CD4-positive, alpha-beta T cell treated with Interleukin-21 for 1 hour (primary cell): ENCODE measurements at places on chromosomes 12 and 14.
A peak's percentile ranks its signal among the peaks of the same experiment; 100 is the strongest.

- no peak for DNase-seq
Measured at GRCh38 chr14:69133206-69134125, 19.5 kb downstream of the DCAF5 start.

DNA sequence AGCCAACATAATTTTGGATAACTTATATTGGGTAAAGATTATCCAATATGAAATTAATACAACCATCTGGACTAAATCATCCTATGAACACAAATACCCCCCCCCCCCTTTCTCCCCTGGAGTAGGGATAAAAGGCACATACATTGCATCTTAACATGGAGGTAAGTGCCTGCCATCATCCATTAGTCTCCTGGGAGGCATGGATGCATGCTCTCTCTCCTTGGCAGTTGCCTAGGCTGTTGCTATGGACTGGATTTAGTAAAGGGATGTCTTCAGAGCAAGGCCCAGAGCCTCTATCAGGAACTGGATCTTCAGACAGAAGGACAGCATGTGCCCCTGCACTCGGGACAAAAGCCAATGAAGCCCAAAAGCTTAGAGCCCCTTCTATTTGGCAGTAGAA lies 40.6 kb downstream of the SMOC1 start:
- DNase-seq, result no peak

DNA sequence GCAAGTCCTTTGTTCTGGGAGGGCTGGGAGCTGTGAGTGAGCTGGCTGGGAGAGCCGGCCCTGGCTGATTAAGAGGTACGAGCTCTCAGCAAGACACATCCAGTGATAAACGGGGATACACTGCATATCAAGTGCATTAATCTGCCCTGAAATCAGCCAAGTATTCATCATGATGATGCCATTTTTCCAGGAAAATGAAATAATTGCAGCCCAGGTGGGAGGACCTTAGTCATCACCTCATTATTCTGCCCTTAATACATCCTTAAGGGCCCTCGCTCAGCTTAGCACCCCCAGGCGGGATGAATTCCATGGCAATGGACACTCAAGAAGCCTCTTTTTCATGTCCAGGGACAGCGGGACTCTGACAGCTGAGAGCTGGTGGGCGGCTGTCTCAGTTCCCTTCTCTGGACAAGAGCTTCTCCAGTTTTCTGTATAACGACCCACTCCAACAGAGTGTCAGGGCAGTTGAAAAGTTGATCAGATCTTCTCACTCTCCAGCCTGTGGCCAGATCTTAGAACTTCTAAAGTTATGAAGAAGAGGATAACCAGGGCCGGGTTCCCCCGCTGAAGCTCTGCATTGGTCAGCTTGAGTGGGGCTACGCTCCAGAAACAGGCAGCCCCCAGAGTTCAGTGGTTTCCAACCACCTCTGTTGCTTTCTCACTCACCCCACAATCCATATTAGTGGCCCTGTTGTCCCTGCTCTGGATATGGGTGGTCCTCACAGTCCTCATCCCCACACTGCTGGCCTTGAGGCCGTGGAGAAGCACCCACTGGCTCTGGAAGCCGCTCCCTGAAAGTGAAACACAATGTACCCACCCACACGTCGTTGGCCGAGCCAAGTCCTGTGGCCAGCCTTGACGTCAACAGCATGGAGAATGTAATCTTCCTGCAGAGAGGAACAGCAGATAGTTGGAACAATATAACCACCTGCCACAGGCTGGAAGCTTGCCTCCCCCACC lies 306.2 kb upstream of the DIO3 start:
- DNase-seq, result no peak

- no peak for DNase-seq
Measured at GRCh38 chr12:112808156-112808555, 16.6 kb downstream of the RPH3A start.

DNA sequence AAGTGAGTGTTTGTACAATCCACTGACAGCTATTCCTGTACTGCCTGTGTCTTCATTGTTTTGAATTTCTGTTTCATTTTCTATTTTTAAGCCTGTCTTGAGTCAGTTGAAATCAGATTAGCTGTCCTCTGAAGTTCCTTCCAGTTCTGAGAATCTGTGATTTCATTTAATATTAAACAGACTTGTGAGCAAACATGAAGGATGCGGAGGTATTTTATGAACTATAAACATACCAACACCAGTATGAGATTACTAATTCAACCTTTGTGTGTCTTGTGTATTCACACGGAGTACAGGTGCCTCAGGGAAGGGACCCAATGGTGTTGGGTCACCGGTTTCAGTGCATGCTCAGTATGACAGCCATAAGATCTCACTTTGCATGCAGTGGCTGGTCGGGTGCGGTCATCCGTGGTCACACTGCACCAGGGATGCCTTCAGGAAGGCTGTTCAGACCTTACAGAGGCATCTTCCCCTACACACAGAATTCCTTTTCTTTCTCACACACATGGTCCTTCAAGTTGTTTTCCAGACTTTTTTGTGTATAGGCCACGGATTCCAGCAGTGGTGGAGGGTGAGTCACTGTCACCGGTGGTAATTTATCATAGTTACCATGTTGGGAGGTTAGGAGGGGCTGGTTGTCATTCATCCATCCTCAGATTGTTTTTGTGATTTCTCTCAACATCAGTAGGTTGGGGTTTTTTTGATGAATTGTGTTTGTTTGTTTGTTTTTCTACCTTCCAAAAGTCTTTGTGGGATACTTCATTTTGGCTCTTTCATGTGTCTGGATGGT lies 103.0 kb upstream of the SFSWAP start:
- DNase-seq, result peak; percentile 17

DNA sequence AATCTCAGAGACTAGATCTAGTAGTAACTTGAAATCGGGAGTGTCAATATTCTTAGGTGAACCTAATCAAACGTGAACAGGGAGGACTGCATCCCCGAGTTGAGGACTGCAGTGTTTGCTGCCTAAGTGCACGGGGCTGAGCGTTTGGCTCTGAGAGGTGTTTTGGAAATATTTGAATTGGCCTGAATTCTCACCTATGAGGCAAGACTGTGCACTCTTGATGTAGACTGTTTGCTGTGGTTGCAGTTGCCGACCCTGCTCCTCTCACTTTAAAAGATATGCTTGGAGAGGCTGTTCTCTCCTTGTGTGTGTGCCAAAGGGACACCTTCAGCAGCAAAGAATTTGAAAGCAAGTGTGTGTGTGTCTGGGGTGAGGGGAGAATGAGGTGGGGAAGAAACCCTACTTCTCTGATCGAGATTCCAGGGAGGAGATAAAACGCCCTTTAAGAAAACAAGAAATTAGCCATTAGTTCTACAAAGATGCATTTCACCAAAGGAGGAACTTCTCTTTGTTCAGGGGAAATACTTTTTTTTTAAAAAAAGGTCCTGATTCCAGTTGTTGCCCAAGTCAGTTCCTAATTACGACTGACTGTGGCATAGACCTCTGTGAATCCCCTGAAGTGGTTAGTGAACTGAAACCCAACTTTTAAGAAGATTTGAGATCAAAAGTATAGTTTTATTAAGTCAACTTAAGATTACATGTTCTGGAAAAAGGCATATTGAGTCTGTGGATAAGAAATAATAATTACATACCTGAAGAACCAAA lies 106.6 kb downstream of the DYRK2 start:
- no peak for DNase-seq

DNA sequence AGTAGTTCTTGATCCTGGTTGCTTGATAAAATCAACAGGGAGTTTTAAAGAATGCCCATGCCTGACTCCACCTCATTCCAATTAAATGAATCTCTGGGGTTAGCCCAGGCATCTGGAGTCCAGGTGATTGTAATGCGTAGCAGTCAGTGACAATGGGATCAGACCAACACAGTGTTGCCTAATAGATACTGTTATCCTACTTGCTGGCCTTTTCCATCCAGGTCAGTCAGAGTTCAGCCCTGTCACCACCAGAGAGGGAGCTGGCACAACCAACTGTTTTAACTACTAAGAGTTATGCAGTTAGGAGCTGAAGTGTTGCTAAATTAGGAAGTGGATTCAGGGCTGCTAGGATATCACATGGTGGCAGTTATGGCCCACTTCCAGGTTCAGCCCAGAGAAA lies 107.1 kb downstream of the GPR135 start:
- DNase-seq, result no peak

DNA sequence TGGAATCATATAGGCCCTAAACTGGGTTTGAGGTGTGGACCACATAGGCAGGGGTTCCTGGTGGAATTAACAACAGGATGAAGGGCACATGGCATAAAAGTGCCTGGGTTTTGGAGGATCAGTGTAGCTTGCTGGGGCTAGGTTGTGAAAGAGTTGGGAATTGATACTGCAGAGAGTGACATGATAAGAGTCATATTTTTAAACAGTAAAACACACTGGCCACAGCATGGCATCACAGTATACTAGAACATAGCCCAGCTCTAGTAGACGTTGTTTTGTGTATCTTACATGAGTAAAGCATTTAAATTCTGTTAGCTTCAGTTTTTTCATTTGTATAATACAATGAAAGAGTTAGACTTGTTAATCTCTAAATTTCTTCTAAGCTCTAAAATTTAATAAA lies 102.0 kb downstream of the POLR3B start:
- DNase-seq, result no peak

- DNase-seq, result no peak
Measured at GRCh38 chr12:111089616-111090015, 169.2 kb upstream of the MYL2 start.

DNA sequence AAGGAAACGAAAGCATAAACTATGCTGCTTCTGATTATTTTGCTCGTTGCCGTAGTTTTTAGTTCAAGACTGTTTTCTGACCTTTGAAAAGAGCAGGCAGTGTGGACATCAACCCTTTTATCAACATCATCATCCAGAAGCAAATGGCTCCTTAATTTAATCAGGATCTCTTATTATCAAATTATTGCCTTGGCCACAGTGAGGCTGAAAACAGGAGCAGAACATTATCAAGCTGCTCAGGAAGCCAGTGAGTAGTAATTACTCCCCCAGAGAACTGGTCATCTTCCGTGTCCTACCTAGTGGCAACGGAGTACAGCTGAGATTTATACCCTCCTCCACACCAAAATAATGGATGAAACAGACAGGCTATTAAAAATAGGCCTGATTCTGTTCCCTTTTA lies 2.2 kb upstream of the DIABLO start:
- DNase-seq, result no peak

DNA sequence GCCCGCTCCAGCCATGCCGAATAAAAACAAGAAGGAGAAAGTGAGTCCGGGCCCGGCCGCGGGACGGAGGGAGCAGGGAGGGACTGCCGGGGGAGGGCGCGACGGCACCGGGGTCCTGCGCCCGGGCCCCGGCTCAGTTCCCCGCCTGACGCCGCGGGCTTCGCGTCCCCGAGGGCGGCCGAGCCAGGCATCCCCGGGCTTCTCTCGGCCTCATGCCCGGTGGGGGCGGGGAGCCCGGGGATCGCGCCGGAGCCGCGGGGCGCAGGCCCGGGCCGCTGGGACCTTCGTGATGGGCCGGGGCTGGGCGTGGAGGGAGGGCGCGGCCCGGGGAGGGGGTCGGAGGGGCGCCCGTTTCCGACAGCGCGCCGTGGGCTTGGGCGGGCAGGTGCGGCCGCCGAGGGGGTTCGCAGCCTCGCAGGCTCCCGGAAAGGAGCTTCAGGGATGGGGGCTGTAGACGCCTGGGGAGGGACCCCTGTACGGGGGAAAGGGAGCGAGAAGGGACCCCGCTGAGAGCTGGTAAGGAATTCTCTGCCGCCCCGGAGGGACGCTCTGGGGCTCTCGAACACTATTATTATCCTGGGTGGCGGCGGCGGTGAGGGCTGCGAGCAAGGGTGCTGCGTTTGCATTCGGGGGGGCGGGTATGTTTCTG lies 496 bp downstream of the PPP2R5C start:
- peak; percentile 55 for DNase-seq

DNA sequence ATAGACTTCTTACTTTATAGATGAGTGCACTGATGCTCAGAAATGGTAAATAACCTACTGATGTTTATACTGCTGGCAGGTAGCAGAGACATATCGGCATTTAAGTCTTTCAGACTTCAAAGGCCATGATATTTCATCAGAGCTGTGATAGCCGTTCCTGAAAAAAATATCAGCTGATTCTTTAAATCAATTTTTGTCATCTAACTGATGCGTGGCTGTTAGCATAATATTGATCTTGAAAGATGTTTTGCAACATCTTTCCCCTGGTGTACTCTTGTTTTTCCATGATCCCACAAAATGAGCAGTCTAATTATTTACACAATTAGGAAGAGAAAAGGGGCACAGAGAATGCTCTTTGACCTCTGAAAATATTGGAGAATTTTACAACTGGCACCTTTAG lies 1.6 kb upstream of the SLCO1B1 start:
- DNase-seq, result no peak

- no peak for DNase-seq
Measured at GRCh38 chr12:75892731-75893408, 138.7 kb downstream of the PHLDA1 start.

GRCh38 chr14:85744573-85744972 lies 214.6 kb downstream of the FLRT2 start:
- no peak for DNase-seq

GRCh38 chr14:63237791-63238190 lies 33.5 kb downstream of the RHOJ start:
- DNase-seq, result no peak

- DNase-seq, result no peak
Measured at GRCh38 chr12:6834254-6834653, 6.0 kb downstream of the P3H3 start.

- no peak for DNase-seq
Measured at GRCh38 chr12:91703491-91704283, 442.0 kb downstream of the BTG1 start.

GRCh38 chr12:5487948-5488625 lies 56.2 kb downstream of the NTF3 start:
- no peak for DNase-seq

DNA sequence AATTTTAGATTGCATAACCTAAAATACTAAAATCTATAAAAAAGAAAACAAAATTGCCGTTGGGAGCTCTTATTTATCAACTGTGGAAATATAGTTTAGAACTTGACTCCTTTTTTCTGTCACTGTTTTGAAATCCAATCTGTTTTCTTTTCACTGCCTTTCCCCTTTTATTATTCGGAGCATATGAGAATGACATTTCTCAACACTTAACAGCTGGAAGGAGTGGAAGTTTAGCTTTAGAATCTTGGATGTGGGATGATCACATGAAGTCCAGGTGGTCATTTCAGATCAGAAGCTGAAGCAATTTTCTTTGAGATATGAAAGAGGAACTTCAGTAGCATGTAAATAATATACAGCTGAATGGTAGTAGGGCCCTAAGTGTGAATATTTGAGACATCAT lies 16.7 kb downstream of the TRHDE start:
- no peak for DNase-seq

DNA sequence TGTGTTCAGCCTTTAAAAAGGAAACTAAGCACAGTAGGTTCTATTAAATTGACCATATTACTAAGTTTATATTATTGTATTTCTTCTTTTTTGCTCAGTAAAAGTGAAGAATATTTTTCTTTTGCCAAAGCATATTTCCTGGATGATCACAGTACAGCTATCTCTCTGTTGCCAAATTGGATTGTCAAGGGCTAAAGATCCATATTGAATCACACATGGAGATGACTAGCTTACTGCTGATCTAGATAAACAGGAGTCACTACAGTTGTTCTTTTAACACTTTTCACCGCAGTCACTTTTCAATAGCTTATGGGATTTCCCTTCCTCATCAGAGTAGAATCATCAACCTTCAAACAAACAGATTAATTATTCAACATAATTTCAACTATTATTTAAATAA lies 78.6 kb downstream of the LRRC9 start:
- DNase-seq, result no peak
